Sciatic nerve (tissue), 2 donors: ENCODE measurements at places on chromosomes 2 and 18.

- no peak for DNase-seq
Measured at GRCh38 chr2:210577263-210578071, 21.1 kb downstream of the CPS1 start.

DNA sequence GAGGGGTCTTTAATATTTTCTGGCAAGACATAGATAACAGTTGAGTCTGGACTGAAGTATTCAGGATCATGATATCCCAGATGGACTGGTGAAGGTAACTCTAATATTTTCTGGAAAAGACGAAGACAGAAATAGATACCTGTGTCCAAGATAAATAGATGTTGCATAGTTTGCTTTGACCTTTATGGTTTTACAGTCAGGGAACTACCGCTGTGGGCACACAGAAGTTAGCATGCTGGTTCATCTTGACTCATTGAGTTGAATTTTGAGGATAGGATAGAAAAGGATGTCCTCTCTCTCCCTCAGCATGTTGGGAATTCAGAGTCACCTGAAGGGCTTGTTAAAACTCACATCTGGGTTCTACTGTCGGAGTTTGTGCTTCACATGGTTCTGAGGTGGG is 20.8 kb downstream of the KCNE4 start:
- no peak for DNase-seq

DNA sequence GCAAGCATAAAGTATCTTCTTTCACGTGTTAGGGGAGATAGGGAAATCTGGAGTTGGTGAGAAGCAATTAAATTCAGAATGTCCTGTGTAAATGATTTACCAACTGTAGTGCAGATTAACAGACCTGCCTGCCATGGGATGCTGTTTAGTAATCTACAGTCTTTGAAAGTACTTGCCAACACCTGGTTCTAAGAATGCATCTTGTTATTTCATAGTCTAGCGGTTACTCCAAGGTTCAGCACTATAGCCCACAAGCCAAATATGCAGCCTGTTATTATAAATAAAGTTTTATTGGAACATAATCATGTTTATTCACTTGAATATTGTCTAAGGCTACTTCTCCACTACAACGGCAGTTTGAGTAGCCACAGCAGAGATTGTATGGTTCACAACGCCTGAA is 100.8 kb downstream of the OSBPL6 start:
- DNase-seq, result no peak

- no peak for DNase-seq
Measured at GRCh38 chr18:48992133-48992532, 41.4 kb upstream of the SMAD7 start.

DNA sequence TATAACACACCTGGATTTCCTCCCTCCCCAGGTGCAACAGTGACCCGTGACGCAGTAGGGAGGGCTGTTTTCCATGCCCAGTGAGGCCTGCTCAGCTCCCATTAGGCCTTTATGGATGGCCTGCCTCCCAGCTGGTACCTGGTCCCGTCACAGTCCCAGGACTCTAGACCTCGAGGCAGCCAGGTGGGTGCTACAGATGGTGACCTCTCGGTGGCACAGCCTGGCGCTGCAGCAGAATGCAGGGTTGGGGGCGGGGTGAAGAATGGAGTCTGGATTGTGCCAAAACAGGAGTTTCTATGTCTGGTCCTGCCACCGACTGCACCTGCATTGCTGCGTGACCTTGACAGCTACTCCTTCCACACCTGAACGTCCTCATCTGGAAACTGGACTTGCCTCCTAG is 18.0 kb upstream of the YWHAQ start:
- no peak for DNase-seq

DNA sequence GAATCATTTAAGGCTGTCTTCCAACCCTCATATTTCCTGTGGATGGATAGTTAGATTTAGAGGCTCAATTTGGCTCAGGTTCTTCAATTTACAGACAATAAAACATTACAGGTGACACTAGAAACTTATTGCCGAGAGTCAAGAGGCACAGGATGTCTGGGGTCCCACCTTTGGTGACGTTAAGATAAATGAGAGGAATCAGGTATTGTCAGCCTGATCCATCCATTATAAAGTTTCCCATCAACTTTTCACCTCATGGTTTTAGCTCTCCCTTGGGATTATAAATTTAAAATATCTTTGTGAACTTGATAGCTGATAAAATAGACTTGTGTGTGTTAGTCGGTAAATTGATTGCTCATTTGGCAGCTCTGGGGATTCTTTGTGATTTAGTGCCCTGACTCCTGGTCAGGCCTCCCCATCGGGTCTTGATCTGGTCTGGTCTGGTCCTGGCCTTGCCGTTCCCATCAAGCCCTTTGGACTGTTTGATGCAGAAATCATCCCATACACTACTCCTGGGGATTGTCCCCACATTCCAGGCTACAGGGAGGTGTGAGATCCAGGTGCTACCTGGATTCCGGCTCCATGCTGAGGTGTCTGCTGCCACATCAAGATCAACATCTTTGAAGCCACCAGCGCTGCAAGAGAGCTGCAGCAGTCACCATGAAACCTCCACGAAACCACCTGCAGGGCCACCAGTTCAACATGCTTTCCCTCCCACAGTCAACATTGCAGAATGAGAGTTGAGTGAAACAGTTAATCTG is 130.9 kb downstream of the SH3BP4 start:
- DNase-seq, result no peak

- no peak for DNase-seq
Measured at GRCh38 chr2:118223511-118223991, 135.3 kb downstream of the INSIG2 start.

DNA sequence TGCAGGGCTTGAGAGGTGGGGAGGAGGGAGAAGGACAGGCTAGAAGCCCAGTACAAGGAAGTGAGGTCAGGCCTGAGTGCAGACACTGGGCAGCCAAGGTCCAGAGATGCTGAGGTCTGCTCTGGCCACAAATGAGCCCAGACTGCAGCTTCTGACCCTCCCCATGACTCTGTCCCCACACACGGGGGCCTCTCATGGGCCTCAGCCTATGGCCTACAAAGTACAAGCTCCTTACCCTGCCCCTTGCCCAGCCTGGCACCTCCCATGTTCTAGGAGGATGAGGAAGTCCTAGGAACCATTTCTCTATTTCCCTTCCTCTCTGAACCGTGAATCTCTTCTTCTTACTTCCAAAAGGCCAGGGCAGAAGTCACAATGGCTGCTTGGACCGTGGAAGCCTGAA is 193.8 kb downstream of the ANKRD30B start:
- no peak for DNase-seq

- DNase-seq, result no peak
Measured at GRCh38 chr2:70551167-70551566, 2.5 kb downstream of the TGFA start.

- no peak for DNase-seq
Measured at GRCh38 chr2:149467436-149467835, 120.1 kb downstream of the MMADHC start.

DNA sequence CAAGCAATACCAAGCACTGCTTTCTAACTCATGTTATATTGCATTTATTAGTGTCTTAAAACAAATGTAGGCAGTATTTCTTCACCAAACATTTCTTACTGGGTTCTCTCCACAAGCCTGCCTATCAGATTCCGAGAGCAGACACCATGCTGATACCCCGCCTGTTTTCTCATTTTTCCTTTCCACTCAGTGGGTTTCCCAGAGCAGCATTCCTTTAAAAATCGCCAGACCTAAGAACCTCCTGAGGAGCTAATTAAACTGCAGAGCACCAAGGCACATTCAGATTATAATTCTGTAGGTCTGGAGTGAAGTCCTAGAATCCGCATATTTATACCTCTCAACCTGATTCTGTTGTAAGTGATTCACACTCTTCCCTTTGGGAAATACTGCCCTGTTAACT is 405.6 kb downstream of the TNS1 start:
- DNase-seq, result no peak

DNA sequence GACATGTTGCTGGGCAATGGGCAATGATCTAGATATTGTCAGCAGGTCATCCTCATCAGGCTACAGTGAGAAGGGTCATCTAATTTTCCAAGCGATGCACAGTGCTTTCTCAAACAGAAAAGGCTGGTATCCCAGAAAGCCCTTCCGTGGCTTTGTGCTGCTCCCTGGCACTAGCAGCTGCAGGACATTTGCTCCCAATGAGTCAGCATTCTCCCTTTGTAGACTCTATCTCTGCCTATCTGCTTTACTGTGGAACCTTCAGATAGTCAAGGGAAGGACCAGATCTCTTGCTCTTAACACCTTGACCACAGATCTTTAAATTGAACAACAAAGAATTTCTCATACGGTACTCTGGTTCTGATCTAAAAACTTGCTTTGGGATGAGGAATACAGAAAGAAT is 101.4 kb downstream of the CDH2 start:
- DNase-seq, result no peak

DNA sequence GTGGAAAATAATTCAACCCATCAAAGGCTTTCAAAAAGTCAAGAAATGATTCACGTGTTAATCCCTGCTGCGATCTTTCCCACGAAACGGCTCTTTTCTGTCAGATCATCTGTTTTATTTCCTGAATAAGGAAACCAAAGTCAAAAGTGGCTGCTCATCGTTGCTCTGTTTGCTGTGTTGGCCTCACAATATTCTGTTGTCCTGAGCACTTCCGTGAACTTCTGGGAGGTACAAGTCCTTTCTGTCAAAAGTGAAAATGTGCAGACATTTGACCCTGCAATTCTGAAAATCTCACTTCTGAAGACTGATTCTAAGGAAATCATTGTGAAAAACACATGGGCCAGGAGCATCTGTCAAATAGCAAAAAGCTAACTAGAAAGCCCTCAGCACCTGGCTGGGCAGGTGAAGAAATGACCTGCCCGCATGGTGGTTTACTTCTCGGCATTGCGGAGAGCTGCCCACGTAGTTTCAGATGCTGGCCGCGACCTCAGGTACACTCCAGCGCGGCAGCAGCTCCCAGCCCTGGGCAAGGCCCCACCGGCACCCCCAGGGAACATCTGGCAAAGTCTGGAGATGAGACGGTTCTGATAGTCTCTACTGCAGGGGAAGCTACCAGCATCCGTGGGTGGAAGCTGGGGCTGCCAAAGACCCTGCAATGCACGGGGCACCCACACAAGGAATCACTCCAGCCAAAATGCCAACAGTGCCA is 31.9 kb upstream of the GPC1 start:
- DNase-seq, result no peak

- DNase-seq, result no peak
Measured at GRCh38 chr18:73835656-73836364, 311.8 kb downstream of the FBXO15 start.

GRCh38 chr2:46481198-46482193 is 2.1 kb downstream of the TMEM247 start:
- DNase-seq, result no peak

GRCh38 chr2:85953476-85953875 is 64.7 kb upstream of the ST3GAL5 start:
- DNase-seq, result no peak

DNA sequence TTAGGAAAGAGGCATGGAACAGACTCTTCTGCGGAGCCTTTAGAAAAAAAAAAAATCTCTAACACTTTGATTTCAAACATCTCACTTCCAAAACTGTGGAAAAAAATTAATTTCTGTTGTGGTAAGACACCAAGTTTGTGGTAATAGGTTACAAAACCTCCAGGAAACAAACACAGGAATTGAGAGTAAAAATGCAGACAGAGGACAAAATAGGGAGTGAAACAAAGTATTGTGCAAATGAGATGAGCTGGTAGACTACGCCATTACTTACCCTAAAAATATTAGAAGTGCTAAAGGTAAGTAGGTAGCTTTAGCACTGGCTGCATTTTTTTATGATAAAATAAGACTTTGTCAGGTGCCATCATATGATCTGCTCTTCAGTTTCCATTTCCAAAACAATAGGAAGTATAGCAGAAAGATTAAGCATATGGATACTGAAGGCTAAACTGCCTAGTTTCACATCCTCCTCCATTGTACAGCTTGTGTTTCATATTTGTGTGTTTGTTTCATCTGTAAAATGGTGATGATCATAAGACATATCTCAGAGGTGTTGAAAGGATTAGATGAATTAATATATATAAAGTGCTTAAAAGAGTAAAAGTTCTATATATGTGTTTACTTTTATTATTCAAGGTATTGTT is 309.2 kb downstream of the NR4A2 start:
- no peak for DNase-seq

DNA sequence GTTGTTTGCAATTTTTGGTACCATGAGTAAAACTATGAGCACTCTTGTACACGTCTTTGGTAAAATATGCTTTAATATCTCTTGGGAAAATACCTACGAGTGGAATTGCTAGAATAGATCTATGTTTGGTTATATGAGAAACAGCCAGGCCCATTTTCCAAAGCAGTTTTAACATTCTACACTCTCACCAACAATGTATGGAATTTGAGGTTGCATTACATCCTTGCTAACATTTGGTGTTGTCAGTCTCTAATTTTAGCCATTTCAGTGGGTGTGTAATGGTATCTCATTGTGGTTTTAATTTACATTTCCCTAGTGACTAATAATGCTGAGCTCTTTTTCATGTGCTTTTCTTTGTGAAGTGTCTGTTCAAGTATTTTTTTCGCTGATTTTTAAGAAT is 118.9 kb upstream of the TCF4 start:
- DNase-seq, result no peak

GRCh38 chr2:32852856-32853255 is 93.9 kb upstream of the LTBP1 start:
- DNase-seq, result no peak

DNA sequence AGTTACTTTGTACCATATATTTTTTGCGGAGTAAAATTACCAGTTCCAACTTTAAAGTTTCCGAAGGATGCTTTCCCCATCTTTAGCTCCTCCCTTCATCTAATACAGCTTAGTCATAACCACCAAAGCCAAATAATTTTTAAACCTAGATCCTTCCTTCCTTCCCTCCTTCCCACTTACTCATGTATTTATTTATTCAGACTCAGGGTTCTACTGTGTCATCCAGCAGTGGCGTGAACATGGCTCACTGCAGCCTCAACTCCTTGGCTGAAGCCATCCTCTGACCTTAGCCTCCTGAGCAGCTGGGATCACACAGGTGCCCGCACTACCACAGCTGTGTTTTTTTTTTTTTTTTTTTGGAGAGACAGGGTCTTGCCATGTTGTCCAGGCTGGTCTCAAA is 4.4 kb downstream of the LPIN2 start:
- DNase-seq, result no peak

DNA sequence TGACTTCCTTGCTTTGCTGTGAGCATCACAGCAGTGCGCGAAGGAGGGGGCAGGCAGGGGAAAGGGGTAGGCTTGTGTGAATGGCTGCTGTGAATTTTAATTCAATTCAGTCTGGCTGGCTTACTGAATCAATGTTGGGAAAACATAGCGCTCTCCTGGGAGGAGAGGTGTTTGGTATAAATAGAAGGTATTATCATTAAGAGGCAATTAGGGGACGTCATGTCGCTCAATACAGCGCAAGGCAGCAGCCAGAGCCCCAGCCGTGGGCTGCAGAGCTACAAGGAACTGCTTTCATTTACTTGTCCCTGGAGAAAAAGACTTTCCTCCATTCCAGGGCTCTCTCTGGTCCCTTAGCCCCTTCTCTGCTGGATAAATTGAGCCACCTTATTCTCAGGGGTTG is 181.4 kb upstream of the MSH6 start:
- no peak for DNase-seq
